Activated naive CD8-positive, alpha-beta T cell treated with anti-CD3 and anti-CD28 coated beads, Interleukin-2, amount 10 ng/mL, durations not matched to agents 7 days and 5 days (primary cell): ENCODE measurements at places on chromosomes 3 and 15. TPM values are rescaled to one million over a fixed set of nuclear protein-coding genes. Genes with fewer than 3 reads are reported as not detected.
A peak's percentile ranks its signal among the peaks of the same experiment; 100 is the strongest.

Gene ARIH1
- 141 TPM for total RNA-seq

Gene SPINK8
- not detected for total RNA-seq

Gene BCL2A1
- total RNA-seq, result 34.6 TPM

GRCh38 chr3:151864423-151865101 lies 8.9 kb upstream of the SUCNR1 start:
- H3K4me3 ChIP-seq, result no peak overlapping the region
- peaks cover 9% of the 10 kb centered on the region for H3K27me3 ChIP-seq
- no peak for DNase-seq
- no peaks in the 10 kb centered on the region for H3K4me1 ChIP-seq

DNA sequence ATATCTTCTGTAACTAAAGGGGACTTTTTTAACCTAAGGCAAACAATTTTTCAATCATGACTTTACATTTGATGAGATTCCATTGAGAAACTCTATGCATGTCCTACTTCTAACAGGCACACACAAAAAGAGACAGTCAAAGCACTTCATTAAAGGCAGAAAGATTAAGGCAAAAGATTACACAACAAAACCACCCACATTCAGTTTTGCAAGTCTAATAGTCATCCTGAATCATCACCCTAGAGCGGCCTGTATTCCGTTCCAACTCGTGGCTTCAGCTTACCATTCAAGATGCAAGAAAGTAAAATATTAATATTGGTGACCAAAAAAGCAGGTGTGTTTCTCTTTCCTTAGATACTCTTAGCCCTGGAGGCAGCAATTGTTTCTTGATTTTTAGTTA lies 205.9 kb downstream of the P3H2 start:
- peaks cover 4% of the 10 kb centered on the region for H3K27me3 ChIP-seq
- H3K4me3 ChIP-seq, result no peak overlapping the region

- H3K27me3 ChIP-seq, result no peaks in the 10 kb centered on the region
- DNase-seq, result no peak
- H3K27ac ChIP-seq, result no peak overlapping the region
- H3K4me3 ChIP-seq, result no peak overlapping the region
- no peaks in the 10 kb centered on the region for H3K36me3 ChIP-seq
- no peaks in the 10 kb centered on the region for H3K4me1 ChIP-seq
These were observed 326.0 kb upstream of the SGO1 start for GRCh38 chr3:20511863-20512505.

- no peak for DNase-seq
- no peak overlapping the region for H3K27ac ChIP-seq
- H3K4me1 ChIP-seq, result peaks cover 2% of the 10 kb centered on the region
- no peaks in the 10 kb centered on the region for H3K27me3 ChIP-seq
- H3K36me3 ChIP-seq, result peaks cover 29% of the 10 kb centered on the region
These were observed 59.4 kb downstream of the DENND4A start for GRCh38 chr15:65732698-65733097.

DNA sequence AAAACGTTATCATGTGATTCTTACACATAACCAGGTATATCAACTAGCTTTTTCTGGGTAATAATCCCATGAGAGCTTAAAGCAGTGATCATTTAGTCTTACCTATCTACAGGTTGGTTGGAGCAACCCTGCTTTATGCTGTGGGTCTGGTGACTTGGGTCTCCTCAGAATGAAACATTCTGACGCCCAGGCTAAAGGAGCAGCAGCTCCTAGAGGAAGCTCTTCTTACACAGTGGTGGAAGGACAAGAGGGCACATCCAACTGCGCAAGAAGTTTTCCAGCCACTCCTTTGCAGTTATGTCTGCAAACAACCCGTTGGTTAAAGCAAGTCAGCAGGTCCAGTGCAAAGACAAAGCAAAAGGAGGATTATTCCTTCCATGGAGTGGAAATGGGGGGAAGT lies 377.5 kb downstream of the EDEM1 start:
- H3K36me3 ChIP-seq, result no peaks in the 10 kb centered on the region
- no peak overlapping the region for H3K4me3 ChIP-seq
- no peaks in the 10 kb centered on the region for H3K4me1 ChIP-seq
- H3K27me3 ChIP-seq, result no peaks in the 10 kb centered on the region
- no peak for DNase-seq
- no peak overlapping the region for H3K27ac ChIP-seq

GRCh38 chr15:57203906-57204305 lies 172.4 kb upstream of the CGNL1 start:
- H3K4me1 ChIP-seq, result no peaks in the 10 kb centered on the region
- DNase-seq, result no peak
- H3K27ac ChIP-seq, result no peak overlapping the region
- H3K36me3 ChIP-seq, result peaks cover 2% of the 10 kb centered on the region

DNA sequence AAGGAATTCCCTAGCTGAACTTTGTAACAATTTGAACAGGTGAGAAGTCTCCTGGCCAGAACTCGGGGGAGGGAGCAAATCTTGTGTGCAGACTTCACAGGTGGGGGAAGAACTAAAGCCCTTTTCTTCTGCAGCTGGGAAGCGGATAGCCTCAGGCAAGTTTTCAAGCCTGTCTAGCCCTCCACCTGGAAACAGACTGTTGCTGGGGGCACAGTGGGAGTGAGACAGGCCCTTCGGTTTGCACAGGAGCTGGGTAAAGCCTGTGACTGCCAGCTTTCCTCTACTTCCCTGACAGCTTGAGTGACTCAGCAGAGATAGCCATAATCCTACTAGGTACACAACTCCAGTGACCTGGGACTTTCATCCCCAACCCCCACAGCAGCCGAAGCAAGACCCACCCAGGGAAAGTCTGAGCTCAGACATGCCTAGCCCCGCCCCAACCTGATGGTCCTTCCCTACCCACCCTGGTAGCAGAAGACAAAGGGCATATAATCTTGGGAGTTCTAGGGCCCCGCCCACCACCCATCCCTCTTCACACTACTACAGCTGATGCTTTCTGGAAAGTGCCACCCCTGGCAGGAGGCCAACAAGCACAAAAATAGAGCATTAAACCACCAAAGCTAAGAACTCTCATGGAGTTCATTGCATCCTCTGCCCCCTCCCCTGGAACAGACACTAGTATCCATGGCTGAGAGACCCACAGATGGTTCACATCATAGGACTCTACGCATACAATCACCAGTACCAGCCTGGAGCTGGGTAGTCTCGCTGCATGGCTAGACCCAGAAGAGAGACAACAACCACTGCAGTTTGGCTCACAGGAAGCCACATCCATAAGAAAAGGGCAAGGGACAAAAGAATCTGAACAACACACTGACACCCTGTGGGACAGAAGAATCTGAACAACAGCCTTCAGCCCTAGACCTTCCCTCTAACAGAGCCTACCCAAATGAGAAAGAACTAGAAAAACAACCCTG lies 479.0 kb downstream of the RAP2B start:
- no peak overlapping the region for H3K27ac ChIP-seq
- H3K27me3 ChIP-seq, result no peaks in the 10 kb centered on the region
- no peak overlapping the region for H3K4me3 ChIP-seq
- peaks cover 14% of the 10 kb centered on the region for H3K36me3 ChIP-seq

GRCh38 chr3:171614318-171614921 lies 154.2 kb upstream of the TNIK start:
- H3K27ac ChIP-seq, result no peak overlapping the region
- H3K27me3 ChIP-seq, result peaks cover 37% of the 10 kb centered on the region
- H3K36me3 ChIP-seq, result no peaks in the 10 kb centered on the region
- H3K4me3 ChIP-seq, result no peak overlapping the region

DNA sequence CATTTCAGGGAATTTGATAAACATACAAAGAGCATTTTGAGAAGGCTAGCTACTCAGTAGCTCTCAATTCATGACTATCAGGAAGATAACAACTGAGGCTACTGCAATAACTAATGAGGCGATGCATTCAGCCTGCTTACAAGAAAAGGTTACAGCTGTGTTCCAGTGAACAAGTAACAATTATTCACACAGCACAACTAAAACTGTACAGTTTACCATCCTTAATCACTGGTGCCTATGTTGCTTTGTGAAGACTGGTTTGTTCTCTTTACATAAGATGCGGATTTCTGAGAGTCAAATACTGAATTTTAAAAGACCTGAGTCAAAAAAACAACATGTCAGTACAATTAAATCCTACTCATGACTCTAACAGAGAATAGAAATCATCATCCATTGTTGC lies 526.3 kb downstream of the OTOL1 start:
- no peaks in the 10 kb centered on the region for H3K36me3 ChIP-seq
- no peak for DNase-seq
- H3K4me1 ChIP-seq, result no peaks in the 10 kb centered on the region
- no peaks in the 10 kb centered on the region for H3K27me3 ChIP-seq
- H3K4me3 ChIP-seq, result no peak overlapping the region

GRCh38 chr3:45057557-45057956 lies 31.5 kb downstream of the CLEC3B start:
- H3K4me3 ChIP-seq, result no peak overlapping the region
- no peak overlapping the region for H3K27ac ChIP-seq
- peaks cover 12% of the 10 kb centered on the region for H3K27me3 ChIP-seq
- DNase-seq, result no peak
- H3K4me1 ChIP-seq, result peaks cover 20% of the 10 kb centered on the region
- no peaks in the 10 kb centered on the region for H3K36me3 ChIP-seq

DNA sequence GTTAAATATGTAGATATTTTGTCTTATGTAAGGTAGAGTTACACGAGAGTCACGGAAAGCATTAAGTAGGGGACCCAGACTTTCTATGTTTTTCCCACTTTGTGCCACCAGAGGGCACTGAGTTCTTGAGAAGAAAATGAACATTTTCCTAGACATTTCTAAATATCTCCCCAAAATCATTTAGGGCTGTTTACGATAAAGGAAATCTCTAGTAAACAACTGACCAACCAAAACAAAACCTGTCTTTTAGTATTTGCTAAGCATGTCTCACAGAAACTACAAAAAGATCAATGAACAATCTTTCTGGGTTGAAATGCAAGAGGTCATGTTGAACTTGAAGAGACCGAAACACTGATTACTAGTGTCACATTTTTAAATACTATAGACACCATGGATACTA lies 16.1 kb downstream of the POU1F1 start:
- no peaks in the 10 kb centered on the region for H3K36me3 ChIP-seq
- H3K4me1 ChIP-seq, result peaks cover 4% of the 10 kb centered on the region
- peaks cover 8% of the 10 kb centered on the region for H3K27me3 ChIP-seq
- H3K27ac ChIP-seq, result no peak overlapping the region
- DNase-seq, result no peak
- no peak overlapping the region for H3K4me3 ChIP-seq

GRCh38 chr3:183967693-183968092 lies 50.0 kb downstream of the ABCC5 start:
- H3K4me1 ChIP-seq, result no peaks in the 10 kb centered on the region
- H3K4me3 ChIP-seq, result no peak overlapping the region
- no peak overlapping the region for H3K27ac ChIP-seq
- peaks cover 14% of the 10 kb centered on the region for H3K36me3 ChIP-seq
- DNase-seq, result no peak

GRCh38 chr3:23442598-23443383 lies 239.7 kb downstream of the UBE2E2 start:
- H3K27me3 ChIP-seq, result no peaks in the 10 kb centered on the region
- H3K4me1 ChIP-seq, result peaks cover 35% of the 10 kb centered on the region
- DNase-seq, result no peak
- H3K27ac ChIP-seq, result no peak overlapping the region
- H3K36me3 ChIP-seq, result peaks cover 13% of the 10 kb centered on the region

GRCh38 chr15:82871358-82871757 lies 61.9 kb downstream of the WHAMM start:
- no peak overlapping the region for H3K4me3 ChIP-seq
- no peak overlapping the region for H3K27ac ChIP-seq
- no peaks in the 10 kb centered on the region for H3K36me3 ChIP-seq
- peaks cover 2% of the 10 kb centered on the region for H3K4me1 ChIP-seq

GRCh38 chr15:100601163-100601562 lies 821 bp downstream of the LINS1 start:
- H3K4me3 ChIP-seq, result no peak overlapping the region
- DNase-seq, result peak; percentile 53
- H3K27ac ChIP-seq, result no peak overlapping the region
- H3K36me3 ChIP-seq, result peaks cover 23% of the 10 kb centered on the region

- peaks cover 2% of the 10 kb centered on the region for H3K36me3 ChIP-seq
- peaks cover 25% of the 10 kb centered on the region for H3K4me1 ChIP-seq
- H3K4me3 ChIP-seq, result peak overlapping the region; percentile 7
- DNase-seq, result no peak
- H3K27me3 ChIP-seq, result no peaks in the 10 kb centered on the region
These were observed 9.1 kb upstream of the SEC11A start for GRCh38 chr15:84725001-84725491.
